Right ventricle myocardium inferior (tissue), 1 donor: ENCODE measurements at places on chromosomes 3 and 15.

DNA sequence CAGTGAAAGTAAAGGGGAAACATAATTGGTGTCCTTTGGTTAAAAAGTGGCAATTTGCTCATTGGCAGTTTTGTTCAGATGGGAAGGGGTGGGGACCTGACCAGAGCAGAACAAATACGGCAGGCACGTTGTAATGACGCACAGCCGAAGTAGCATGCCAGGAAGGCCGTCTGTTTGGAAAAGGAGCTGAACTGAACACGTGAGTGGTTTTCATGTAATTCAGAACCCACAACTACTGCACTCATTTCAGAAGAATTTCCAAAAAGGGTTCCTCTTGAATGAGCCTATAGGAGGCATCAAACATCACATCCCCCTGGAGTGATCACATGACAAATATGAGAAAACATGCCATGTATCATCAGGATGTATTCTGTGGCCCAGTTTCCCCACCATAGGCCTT is 42.9 kb upstream of the LMCD1 start:
- no peak for DNase-seq

DNA sequence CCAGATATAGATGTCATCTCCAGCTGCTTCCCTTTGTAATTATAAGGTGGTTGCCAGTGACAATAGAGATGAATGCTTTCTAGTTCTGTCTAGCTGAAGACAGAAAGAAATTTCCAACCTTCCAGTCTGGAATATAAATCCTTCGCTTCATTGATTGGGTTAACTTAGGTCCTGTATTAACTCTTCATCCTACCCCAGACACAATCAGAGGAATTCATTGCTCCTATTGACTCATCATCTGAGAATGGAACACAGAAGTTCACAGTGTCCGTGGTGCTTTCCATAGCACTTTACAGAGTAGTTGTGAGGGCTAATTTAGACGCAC is 241.4 kb downstream of the NFKBIZ start:
- no peak for DNase-seq

DNA sequence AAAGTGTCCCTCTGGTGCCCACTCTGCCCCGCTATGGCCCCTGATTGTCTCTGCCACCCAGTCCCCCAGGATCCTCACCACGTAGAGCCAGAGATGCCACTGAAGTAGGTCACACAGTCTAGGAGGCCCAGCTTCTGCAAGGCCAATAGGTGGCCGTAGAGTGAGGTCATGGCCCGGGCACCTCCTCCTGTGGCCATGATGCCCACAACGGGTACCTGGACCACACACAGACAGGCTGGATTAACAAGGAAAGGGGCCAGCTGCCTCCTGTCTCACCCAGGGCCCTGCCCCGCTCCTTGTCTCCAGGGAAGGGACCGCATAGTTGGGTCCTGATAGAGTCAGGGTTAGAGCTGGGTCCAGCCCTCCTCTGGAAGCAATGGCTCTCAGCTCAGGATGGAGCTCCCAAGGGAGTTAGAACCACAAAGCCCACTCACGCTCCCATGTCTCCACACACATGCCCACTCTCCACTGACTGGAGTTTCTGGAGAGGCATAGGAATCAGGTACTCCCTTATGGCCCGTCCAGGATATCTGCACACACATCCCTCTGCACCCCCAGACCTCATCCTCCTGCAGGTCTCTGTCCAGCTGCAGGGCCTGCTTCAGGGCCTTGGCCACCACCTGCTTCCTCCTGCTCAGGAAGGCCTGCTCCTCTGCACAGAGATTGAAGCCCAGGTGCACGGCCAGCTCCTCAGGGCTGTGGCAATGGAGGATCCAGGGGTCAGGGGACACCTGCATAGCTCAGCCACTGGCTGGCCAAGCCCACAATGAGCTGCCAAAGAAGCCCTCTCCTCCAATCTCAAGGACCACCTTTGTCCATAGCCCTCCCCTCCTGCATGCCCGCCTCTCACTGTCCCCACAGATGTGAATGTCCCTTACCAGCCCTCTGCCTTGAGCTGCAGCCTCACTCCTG is 13.2 kb downstream of the PLA2G4D start:
- no peak for DNase-seq

- no peak for DNase-seq
These were observed 193.4 kb upstream of the RASGRP1 start for GRCh38 chr15:38758043-38758442.

DNA sequence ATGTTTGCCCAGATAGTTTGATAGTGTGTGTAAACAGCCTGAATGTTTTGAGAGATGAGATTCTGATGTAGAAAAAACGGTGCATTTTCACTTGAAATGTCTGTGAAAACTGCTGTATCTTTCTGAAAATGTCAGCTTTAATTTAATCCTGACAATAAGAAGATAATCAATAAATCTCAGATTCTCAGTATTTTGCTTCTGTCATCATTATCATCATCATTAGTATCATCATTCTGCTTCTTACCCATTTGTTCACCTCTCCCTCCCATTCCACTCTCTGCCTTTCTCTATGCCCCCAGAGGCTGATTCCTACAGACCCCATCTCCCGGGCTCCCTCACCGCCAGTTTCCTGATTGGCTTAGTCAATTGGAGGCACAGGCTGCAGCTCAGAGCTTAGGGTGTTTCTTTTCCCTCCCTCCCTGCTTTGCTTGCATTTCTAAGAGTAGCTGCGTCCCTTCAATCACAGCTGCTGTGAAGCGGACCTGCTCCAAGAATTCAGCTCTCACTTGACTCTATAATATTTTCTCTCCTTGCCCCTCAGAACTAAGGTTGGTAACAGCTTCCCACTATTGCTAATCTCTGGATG is 8.2 kb upstream of the SNTN start:
- no peak for DNase-seq

DNA sequence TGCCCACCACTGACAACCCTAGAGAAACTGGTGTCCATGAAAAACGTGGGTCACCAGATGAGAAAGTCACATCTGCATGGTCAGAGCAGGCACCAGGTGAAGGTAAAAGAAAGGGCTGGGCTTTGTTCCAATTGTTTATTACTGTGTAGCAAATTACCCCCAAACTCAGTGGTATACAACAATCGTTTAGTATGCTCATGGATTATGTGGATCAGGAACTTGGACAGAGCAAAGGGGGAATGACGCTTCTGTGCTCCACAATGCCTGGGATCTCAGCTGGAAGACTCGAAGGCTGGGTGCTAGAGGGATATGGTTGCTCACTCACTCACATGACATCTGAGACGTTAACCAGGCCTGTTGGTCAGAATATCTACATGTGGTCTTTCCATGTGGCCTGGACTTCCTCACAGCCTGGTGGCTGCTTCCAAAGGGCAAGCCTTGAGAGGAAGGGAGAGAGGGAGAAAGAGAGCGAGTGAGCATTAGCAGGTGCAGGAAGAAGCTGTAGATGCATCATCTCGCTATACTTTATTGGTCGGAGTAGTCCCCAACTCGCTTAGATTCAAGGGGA is 44.9 kb downstream of the LPP start:
- no peak for DNase-seq

GRCh38 chr3:144821583-144821982 is 850.0 kb downstream of the DIPK2A start:
- DNase-seq = no peak

- DNase-seq = no peak
These were observed 77.4 kb downstream of the SMAD6 start for GRCh38 chr15:66779331-66780009.
